ENCODE measurements at places on chromosomes 1 and 21. TPM values are rescaled to one million over a fixed set of nuclear protein-coding genes. Genes with fewer than 3 reads are reported as not detected.

The USF1 gene
- 6.7 TPM for polyA plus RNA-seq

DNA sequence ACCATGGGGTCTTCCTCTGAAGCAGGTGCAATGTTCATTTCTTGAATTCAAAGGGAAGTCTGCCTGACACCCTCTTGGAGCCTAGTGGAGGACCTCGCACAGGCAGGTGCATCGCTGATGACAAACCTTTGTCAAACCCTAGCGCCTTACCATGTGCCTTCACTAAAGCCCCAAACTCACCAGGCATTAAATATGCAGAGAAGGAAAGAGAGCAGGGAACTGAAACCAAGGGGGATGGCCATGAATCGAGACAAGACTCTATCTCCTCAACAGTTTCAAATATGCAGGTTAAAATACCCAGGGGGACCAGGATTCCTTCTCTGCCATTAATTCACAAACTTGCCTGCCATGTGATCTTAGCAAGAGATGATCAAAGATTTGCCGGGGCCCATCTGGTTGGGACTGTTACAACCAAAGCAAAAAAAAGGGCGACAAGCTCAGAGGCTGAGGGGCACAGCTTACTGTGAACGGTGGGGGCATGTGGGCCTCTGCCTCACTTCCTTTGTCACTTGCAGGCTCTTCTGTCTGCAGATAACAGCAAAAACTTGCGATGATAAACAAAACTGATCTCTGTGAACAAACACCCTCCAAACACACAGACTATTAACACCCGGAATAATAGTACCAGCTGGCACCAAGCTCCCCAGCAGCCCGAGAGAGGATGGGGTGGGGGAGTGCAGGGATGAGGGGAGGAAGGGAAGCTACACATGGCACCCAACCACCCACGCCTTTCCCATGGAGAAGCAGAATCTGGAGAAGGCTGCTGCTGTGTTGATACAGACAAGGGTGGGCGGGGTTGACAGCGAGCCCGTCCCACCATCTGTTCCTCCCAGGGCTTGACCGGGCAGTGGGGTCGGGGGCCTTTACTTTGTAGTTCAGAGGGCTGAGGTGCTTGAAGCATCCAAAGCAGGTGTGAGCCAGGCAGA is 33.9 kb downstream of the TMEM63A start:
- DNase-seq, result peak; percentile 66

The CDK18 gene
- polyA plus RNA-seq, result 0.43 TPM

GRCh38 chr1:240399381-240399780 is 212.6 kb downstream of the GREM2 start:
- no peak for DNase-seq

GRCh38 chr1:66729119-66729518 is 23.1 kb upstream of the DYNLT5 start:
- DNase-seq, result peak; percentile 34

The PLPPR5 gene
- not detected for polyA plus RNA-seq

GRCh38 chr21:35303085-35303484 is 254.0 kb upstream of the RUNX1 start:
- DNase-seq, result no peak

- no peak for DNase-seq
Measured at GRCh38 chr1:88802950-88803349, 88.4 kb downstream of the GTF2B start.

DNA sequence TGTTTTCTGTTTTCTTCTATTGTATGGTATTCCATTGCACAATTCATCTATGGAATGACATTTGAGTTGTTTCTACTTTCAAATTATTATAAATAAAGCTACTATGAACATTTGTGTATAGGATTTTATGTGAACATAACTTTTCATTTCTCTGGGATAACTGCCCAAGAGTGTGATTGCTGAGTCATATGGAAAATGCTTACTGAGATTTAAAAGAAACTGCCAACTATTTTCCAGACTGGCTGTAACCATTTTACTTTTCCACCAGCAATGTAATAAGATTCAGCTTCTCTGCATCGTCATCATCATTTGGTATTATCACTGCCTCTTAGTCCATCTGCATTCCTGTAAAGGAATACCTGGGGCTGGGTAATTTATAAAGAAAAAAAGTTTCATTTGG is 779.6 kb upstream of the PRMT6 start:
- DNase-seq, result no peak

- no peak for DNase-seq
Measured at GRCh38 chr1:185636848-185637247, 97.3 kb upstream of the HMCN1 start.

The HTR1D gene
- polyA plus RNA-seq, result not detected

The GBP7 gene
- polyA plus RNA-seq, result not detected
